ENCODE measurements at places on chromosomes 4 and X.

- no peak for DNase-seq
Measured at GRCh38 chr4:849478-850175, 23.7 kb upstream of the CPLX1 start.

DNA sequence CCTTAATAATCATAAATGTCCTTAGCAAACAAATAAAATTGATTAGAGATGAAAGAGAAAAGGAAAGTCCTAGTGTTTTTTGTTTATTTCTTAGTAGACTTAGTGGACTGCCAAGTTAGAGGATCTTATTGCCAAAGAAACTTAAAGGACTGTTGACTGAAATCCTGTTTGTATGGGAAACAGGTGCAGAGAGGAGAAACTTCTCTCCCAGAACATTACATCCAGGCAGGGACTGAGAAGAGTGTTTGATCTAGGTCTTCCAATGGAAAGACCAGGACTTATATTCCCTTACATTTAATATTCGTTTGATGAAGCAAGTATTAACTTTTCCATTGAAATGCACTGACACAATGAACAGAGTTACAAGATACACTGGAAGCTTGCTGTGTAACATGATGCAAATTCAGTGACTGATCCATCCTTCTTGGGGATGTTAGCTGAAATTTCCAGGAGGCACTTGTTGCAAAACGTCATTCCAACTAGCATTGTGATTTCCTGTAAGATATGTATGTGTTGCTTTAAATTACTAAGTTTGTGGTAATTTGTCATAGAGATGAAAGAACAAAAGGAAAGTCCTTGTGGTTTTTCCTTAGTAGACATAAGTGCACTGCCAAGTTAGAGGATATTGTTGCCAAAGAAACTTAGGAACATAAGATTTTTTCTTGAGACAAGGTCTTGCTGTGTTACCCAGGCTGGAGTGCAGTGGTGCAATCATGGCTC, 505.6 kb downstream of the STIM2 start:
- peak; percentile 53 for DNase-seq

DNA sequence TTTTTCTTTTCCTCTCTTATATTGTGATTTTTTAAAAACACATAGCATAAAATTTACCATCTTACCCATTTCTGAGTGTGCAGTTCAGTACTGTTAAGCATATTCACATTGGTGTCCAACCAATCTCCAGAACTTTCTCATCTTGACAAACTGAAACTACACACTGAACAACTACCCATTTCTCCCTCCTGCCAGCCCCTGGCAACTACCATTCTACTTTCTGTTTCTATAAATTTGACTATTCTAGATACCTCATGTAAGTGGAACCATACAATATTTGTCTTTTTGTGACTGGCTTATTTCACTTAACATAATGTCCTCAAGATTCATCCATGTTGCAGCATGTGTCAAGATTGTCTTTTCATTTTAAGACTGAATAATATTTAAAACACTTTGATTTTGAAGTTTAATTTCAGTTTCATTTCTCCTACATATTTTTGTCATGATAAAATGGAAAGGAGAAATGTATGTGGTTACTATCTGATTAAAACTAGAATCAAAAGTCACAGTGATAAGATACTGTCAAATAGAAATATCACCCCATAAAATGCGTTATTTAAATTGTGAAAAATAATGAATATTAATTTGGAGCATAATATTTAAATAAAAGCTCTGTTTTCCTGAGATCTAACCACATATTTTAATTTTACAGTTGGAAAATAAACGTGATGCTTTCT, 122.8 kb downstream of the DIPK2B start:
- DNase-seq: no peak

- DNase-seq: no peak
Measured at GRCh38 chr4:110032603-110033002, 119.9 kb downstream of the EGF start.

GRCh38 chrX:119467433-119467832, 811 bp upstream of the SLC25A5 start:
- DNase-seq: no peak

- DNase-seq: no peak
Measured at GRCh38 chr4:26792639-26793038, 68.0 kb upstream of the STIM2 start.

- no peak for DNase-seq
Measured at GRCh38 chr4:165472943-165473676, 94.3 kb downstream of the CPE start.

DNA sequence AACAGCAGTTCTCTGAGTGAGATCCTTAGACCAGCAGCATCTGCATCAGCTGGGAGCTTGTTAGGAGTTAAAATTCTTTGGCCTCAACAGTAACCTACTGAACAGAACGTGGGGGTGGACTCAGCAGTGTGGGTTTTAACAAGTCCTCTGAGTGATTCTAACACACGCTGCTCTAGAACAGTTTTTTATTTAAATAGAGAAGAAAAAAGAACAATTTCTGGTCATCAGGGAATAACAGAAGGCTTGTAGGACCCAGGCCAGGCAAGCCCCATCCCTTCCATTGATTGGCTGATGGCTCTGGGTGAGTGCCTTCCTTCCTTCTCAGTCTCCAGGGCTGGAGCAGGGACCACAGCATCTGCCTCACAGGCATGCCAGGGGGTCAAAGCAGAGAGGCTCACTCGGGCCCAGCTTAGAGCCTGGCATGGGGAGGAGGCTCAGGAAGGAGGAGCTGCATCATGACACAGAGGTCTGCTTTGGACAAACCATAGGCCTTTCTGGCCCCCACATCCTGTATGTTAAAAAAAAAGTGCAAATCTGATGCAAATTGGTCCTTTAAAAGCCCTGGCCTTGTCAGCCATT, 56.7 kb downstream of the JAKMIP1 start:
- DNase-seq: no peak

- peak; percentile 18 for DNase-seq
Measured at GRCh38 chrX:150873616-150874015, 24.9 kb downstream of the CD99L2 start.

- DNase-seq: peak; percentile 50
Measured at GRCh38 chrX:15151267-15152186, 118.4 kb downstream of the ASB9 start.

GRCh38 chr4:112739442-112739841, 102.5 kb downstream of the LARP7 start:
- DNase-seq: no peak

GRCh38 chr4:92307866-92308265, 4.1 kb downstream of the GRID2 start:
- DNase-seq: no peak

DNA sequence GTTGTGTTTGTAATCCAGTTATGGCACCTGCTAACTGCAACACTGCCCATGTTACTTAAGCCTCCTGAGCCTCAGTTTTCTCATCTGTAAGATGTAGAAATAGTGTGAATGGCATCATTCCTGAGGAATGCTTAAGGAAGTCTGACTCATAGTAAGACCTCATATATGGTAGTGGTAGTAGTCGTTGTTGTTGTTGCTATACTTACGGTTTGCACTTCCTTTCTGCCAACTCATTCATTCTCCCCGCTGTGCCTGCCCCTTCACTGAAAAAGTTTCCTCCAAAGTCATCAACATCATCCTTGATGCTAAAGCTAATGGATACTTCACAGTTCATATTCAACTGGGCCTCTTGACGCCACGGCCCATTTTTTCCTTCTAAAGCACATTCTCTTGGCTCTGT, 54.2 kb upstream of the SPANXN3 start:
- peak; percentile 35 for DNase-seq

- DNase-seq: peak; percentile 86
Measured at GRCh38 chrX:103878466-103879122, 46.5 kb upstream of the RAB9B start.

DNA sequence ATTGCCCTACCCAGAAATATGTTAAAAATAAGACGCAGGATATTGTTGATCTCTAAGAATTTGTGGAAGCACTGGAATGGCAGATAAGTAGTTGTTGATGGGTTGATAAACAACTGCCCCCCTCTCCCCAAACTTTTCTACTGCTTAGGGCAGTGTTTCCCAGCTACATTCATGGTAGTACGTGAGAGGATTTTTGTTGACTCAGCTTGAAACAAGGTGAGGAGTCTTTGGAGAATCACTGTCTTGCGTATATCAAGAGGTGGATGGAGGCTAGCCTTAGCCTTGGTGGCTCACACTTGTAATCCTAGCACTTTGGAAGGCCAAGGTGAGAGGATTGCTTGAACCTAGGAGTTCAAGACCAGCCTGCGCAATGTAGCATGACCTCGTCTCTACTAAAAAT, 5.7 kb downstream of the ENOPH1 start:
- DNase-seq: no peak

GRCh38 chrX:3449287-3449686, 102.8 kb upstream of the MXRA5 start:
- no peak for DNase-seq

DNA sequence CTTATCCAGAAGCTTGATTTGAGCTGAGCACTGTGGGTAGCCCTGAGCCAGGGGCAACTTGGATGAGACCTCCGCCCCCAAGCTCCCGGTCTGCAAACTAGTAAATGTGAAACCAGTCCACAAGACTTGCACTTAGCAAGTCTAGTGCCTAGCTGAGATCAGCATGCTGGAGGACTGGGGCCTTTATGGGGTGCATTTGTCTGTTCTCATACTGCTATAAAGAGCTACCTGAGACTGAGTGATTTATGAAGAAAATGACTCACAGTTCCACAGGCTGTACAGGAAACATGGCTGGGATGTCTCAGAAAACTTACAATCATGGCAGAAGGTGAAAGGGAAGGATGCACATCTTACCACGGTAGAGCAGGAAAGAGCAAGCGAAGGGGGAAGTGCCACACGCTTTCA, 42.1 kb upstream of the HOPX start:
- peak; percentile 14 for DNase-seq

Data from renal cortical epithelial cell (primary cell).